ENCODE measurements at places on chromosomes 12 and 14.

DNA sequence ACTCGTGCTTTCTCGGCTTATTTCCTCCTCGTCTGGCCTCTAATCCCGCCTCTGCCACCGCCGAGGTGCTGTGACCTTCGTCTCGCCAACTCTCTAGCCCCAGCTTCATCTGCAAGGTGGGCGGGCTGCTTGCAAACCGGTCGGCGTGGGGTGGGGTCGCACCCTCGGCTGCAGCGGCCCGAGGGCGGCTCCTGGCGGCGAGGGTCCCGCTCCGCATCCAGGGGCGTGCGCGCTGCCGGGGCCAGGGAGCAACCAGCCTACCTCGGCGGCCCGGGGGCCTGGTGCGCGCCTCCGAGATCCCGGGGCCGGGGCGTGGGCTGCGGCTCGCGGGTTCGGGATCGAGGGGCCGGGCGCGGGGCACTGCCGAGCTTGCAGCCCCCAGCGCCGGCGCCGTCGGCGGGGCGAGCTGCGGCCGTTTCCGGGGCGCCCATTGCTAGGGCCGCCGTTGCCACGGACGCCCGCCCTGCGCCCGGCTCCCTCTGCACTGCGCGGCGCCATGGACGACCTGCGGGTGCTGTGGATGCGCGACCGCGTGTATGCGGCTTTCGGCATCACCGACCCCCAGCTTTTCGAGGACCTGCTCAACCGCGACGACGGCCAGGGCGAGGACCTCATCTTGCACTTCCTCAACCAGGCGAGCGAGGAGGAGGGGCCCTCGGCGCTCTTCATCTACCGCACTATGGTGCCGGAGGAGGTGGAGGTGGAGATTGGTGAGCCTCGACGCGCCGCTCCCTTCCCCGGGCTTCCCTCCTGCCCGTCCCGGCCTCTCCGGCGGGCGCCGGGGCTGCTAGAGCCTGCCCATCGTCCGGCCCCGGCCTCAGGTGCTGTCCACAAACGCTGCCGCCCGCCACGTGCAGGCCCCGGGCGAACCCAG is at the start of gene DNAH10:
DNAH10 (plus strand) TSS at position 461 of the 874 bp plus-strand sequence; CDS start at position 497, 36 bp downstream.
- no peak for DNase-seq

DNA sequence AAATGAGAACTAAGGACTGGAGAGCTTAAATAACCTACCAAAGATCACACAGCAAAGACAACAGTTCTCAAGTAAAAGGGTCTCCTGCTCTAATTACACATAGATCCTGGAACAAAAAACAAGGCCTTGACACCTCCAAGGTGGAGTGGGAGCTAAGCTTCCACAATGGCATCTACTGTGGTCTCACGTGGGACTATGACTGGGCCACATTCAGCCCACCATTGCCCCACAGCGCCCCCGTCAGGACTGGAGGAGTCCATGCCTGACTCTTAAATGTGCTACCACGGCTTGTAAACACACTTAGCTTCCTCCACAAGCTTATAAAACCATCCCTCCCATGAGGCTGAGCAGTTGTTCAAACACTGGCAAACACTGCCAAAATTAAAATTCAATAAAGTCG is 88.5 kb downstream of the GCH1 start:
- DNase-seq: no peak

DNA sequence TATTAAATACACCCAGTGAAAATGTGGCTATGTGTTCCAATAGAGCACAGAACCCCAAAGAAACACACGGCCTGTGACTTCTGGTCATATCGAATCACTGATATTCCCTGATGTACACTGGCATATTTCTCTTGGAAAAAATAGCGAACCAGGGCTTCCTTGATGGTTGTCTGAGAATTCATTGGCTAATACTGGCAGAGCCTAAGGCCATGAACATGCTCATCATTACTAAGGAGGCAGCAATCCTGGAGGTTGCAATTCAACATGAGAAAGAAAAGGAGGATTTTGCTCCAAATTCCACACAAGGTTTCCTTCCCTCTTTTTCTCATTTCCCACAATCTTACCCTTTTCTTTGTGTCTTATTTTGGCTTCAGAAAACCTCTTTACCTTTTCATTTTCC is 212.9 kb upstream of the HMGA2 start:
- DNase-seq: no peak

DNA sequence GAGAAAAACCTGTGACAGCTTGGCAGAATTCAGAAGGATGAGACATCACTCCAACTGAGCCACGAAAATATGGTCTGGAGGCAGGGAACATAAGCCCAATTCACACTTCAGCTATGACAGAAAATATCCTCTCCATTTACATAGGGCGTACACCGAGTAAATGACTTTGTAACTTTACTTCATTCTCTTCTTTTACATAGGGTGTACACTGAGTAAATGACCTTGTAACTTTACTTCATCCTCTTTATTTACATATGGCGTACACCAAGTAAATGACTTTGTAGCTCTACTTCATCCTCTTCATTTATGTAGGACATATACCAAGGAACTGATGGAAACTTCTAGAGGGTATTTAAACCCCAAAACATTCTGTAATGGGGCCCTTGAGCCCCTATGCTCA is 14.1 kb upstream of the MAPKAPK5 start:
- no peak for DNase-seq

Data from fibroblast of skin of abdomen (primary cell).